ENCODE measurements at places on chromosomes 5 and 9.

DNA sequence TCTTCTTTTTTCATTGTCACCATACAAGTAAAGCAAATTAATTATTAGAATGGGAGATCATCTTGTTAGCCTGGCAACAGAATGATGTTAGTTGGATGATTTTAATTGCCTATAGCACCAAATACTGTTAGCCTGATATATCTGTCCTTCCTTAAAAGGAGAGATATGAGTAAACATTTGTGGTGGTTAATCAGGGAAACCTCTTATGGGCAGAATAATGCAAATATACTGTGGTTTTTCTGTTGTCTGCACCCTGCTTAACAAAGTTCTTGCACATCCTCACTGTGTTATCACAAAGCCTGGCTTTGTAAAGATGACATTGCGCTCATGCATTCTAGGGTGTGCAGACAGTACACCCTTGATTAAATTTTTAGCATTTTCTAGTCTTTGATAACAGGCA is 254.9 kb upstream of the SMC2 start:
- DNase-seq, result no peak

DNA sequence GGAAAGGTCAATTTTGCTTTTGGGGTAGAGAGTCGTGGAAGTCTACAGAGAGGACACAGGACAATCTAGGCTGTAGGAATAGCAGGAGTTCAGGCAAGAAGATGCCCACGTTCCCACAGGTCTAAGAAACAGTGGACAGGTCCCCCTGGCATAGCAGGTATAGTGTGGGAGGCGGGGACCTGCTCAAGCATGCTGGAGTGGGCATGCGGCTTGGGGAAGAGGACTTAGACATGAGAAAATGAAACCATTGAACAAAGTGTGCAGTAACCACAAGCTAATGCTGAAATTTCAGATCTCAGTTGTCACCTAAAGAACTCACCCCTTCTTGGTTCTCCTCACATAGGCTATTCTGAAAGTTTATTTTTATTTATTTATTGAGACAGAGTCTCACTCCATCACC is 142.8 kb upstream of the EFNA5 start:
- DNase-seq, result no peak

GRCh38 chr9:126406075-126406667 is 79.5 kb downstream of the MVB12B start:
- peak; percentile 45 for DNase-seq

- DNase-seq, result no peak
Observed at GRCh38 chr9:9016597-9016996, 1217.0 kb upstream of the DMAC1 start.

GRCh38 chr9:134641990-134642384 is 384 bp downstream of the COL5A1 start:
- no peak for DNase-seq

- DNase-seq, result no peak
Observed at GRCh38 chr9:94982211-94982610, 255.7 kb downstream of the AOPEP start.

GRCh38 chr5:598564-598890 is 13.6 kb upstream of the CEP72 start:
- DNase-seq, result no peak

DNA sequence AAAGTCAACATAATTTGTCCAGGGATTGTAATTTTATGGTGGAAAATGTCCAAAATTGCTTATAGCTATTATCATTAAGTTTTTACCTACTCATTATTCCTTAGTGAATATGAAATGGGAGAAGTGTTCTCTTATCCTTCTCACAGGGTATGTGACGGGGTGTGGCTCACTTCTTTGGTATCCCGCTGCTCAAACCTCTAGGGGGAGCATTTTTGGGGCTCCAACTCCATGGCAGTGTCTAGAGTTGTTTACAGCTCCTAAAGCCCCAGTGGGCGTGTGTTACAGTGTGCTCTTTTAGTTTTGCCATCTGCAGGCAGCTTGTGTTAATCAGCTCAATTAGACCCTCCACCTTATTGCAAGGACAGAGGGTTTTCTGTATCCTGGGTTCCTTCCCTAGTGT is 89.4 kb downstream of the CDKN2A start:
- peak; percentile 43 for DNase-seq

GRCh38 chr5:172904312-172904642 is 54.9 kb upstream of the RPL26L1 start:
- DNase-seq, result no peak

GRCh38 chr9:129359916-129360536 is 182.0 kb upstream of the IER5L start:
- no peak for DNase-seq

GRCh38 chr5:67495072-67495471 is 298.5 kb upstream of the CD180 start:
- DNase-seq, result no peak

- DNase-seq, result peak; percentile 19
Observed at GRCh38 chr9:34254966-34255825, 73.9 kb downstream of the KIF24 start.

- DNase-seq, result no peak
Observed at GRCh38 chr9:14203356-14204056, 110.4 kb downstream of the NFIB start.

DNA sequence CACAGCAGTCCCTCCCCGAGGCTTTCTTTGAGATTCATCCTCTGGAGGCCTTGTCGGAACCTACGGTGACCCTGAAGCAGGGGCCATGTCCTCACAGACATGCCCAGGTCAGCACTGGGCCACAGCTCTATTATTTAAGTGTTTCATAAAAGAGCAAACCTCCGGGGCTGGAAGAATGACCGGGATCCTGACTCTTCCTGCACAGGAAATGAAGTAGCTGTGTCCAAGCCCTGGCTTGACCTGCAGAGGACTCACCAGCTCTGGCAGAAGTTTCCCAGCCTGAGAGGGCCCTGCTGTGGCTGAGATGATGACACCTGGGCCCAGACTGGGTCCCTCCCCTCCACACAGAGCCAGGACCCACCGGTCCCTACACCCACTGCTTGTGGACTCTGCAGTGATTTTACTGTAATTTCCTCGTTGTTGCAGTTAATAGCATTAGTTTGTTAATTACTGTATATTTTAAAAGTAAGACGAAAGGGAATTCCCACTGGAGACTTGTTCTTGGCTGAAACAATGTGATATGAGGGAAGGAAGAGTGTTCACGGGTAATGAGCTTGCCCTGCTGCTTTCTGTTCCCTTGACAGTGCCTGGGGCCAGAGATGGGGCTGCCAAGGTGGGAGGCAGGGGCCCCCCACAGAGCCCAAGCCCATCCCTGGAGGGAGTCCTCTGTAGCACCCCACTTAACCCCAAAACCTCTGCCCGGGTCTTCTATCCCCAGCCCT is 72.2 kb downstream of the PCDH1 start:
- DNase-seq, result no peak

DNA sequence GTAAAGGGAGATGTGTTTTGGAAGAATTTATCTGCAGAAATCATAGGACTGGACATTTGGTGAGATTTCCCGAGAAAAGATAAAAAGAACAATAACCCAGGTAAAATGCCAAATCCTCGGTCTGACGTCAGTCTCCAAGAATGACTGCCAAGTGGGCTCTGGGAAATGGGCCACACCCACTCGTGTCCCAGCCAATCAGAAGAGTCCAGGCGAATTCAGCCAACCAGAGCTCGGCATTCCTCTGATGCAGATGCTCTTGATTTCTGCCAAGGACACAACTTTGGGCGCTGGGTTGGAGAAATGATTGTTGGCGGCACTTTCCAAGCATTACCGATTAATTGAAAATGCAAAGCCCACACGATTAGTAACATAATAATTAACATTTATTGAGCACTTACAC is 73.3 kb downstream of the FGF18 start:
- no peak for DNase-seq

GRCh38 chr9:99650187-99650874 is 171.4 kb upstream of the NR4A3 start:
- DNase-seq, result no peak
